A549 treated with AZD2906 at 1 μM for 4 hours (cell line): ENCODE measurements at places on chromosomes 16 and 17. TPM values are rescaled to one million over a fixed set of nuclear protein-coding genes. Genes with fewer than 3 reads are reported as not detected.

Gene SMURF2
- total RNA-seq, result 20.7 to 29.8 TPM (median 23.8 TPM) in 5 replicates

Gene PDPR
- 14.4 to 16.5 TPM (median 15.4 TPM) in 5 replicates for total RNA-seq

Gene LRRC37A
- total RNA-seq, result 0.80 to 1.2 TPM (median 0.94 TPM) in 5 replicates

Gene C16orf74
- 9.1 to 17.7 TPM (median 15.5 TPM) in 5 replicates for total RNA-seq

Gene IRX6
- not detected in 5 replicates for total RNA-seq

Gene TMEM88
- total RNA-seq, result 0.20 to 0.89 TPM (median 0.71 TPM) in 5 replicates
